H7 (cell line): ENCODE measurements at places on chromosomes 2 and 18.
A peak's percentile ranks its signal among the peaks of the same experiment; 100 is the strongest.

DNA sequence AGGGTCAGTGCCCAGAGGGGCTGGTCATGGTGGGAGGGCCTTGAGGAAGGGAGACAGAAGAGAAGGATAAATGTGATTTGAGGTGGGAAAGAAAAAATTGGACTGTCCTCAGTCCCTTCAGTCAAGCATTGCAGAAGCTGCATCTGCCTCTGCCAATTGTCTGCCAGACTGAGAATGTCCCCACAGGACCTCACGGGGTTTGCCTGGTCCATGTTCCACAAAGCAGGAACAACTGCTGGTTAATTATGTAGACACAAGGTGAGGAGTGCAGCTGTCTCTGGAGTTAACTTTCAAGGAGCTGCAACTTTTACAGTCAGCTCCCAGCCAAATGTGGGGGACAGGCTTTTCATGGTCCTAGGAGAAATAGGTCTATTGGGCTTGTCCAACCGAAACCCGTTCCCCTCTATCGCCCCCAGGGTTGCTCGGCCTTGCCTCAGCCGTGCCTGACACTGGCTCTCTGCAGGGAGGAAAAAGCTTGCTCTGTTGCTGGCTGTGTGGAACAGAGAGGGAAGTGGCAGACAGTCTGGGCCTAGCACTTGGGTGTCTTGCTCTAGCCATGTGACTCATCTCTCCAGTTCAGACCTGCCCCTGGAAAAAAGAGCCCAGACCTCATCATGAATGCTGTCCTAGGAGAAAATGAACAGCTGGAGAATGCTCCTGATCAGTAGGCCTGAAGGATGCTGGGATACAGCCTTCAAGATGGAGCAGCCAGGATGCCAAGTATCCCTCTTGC lies 31.1 kb upstream of the PAX8 start:
- no peak for DNase-seq

DNA sequence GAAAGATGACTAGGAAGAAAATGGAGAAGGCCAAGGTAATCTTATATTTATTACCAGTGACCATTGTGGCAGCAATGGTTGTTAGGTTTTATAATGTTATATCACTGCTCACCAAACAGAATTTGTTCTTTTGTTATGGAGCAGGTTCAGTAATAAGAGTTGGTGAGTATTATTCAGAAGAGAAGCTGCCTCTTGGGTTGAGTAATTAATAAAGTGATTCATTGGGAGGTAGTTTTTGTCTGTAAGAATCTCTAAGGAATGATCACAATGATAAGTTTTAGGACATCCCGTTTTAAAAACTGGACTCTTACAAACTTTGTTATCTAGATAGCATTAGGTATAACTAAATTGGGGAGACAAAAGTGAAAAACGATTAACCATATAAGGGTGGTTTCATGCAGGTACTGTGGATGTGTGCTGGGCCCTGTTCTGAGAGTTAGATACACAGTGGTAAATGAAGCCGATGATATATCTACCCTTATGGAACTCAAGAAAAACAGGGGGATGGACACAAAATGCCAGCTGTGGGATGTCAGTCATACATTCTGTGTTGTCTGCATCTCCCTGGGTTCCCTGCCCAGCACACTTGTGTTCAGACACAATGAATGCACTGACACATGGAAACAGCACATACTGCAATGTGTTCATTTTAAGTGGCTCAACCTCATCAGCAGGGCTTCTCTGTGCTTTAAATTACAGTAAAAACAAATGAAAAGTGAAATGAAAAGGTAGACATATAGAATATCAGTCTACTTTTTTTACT lies 7.5 kb downstream of the MAP4K4 start:
- no peak for DNase-seq

GRCh38 chr18:9987931-9988330 lies 74.1 kb downstream of the VAPA start:
- peak; percentile 40 for DNase-seq

DNA sequence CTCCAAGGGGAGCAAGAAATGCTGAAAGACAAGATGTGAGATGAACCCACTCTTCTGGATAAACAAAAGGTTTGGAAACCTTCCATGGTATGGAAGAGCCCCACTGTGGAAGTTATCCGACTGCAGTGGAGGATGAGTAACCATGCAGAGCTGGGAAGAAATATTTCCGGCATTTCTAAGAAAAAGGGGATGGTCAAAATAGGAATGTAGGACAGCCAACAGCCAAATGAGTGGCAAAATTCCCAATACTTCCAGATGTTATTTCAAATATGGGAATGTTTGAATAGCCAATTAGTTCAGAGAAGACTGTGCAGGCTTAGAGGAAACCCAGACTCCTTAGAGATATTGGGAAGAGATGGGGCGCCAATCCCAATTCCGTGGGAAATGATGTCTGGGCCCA lies 246.8 kb downstream of the RAD51AP2 start:
- no peak for DNase-seq
